Aorta (tissue), 5 donors: ENCODE measurements at places on chromosomes 2 and 18. TPM values are rescaled to one million over a fixed set of nuclear protein-coding genes. Genes with fewer than 3 reads are reported as not detected.

DNA sequence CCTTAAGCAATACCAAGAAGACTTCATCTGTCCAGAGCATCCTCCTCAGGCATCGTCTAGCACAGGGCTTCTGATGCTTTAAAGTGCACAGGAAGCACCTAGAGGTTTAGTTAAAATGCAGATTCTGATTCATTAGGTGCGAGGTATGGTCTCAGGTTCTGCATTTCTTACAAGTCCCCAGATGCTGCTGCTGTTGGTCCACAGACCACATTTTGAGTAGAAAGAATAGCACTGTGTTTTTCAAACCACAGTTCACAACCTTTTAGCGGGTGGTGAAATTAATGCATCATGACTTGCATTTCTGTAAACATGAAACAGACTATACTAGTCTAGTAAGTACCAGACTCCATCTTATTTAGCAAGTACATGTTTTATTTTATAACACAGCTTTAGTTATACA is 134.6 kb downstream of the TMEFF2 start:
- no peak for DNase-seq

DNA sequence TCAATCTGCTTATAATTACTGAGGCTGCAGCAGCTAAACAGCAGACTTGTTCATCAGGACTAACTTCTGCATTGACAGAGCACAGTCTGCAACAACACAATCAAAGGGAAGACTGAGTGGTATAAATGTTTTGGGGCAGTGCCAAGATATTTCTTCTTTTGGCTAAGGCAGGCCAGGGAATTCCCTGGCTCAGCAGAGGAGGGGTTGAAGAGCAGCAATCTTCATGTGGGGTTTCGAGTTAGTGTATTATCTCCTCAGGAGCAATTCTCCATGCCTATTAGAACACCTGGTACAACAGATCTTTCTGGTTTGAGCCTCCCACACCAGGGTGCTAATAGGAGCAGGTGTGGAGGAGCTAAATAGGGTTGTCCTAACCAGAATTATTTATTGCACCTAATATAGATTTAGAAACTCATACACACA is 103.0 kb upstream of the STK17B start:
- DNase-seq = no peak

- DNase-seq = no peak
These were observed 145.3 kb downstream of the BABAM2 start for GRCh38 chr2:28035816-28036215.

DNA sequence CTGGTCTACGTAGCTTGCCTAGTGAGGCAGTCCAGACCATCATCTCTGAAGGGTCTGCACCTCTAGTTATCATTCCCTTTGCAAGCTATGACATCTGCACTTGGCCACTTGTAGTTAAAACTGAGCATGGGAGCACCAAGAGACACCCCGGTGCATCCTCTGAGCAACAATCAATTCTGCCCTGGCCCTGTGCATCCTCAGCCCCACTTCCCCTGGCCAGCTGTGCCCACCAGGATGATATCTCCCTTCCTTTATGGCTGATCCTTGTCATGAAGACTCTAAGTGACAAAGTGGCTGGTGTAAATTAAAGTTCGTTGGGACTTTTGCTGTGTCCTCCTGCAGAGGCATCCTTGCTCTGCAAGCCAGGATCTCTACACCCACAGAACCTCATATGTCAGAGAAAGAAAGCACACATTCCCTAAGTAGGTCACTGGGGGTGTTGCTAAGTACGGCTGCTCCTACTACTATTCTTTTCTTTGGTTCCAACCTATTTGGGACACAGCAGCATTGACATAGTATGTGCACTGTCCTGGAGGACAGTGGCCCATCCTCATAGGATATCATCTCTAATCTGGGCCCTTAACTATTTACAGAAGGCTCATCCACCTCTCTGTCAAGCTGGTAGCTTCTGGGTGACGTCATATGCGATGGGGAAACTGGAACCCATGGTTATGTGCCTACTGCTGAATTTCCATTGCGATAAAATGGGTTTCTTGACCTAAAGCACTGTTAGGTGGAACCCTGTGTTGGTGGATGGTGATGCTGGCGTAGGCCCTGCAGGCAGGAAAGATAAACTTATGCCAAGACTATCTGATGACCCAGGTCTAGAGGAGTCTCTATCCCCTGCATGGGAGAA is 384.3 kb upstream of the ID2 start:
- no peak for DNase-seq

GRCh38 chr18:78433562-78433961 is 546.1 kb upstream of the SALL3 start:
- DNase-seq = no peak

DNA sequence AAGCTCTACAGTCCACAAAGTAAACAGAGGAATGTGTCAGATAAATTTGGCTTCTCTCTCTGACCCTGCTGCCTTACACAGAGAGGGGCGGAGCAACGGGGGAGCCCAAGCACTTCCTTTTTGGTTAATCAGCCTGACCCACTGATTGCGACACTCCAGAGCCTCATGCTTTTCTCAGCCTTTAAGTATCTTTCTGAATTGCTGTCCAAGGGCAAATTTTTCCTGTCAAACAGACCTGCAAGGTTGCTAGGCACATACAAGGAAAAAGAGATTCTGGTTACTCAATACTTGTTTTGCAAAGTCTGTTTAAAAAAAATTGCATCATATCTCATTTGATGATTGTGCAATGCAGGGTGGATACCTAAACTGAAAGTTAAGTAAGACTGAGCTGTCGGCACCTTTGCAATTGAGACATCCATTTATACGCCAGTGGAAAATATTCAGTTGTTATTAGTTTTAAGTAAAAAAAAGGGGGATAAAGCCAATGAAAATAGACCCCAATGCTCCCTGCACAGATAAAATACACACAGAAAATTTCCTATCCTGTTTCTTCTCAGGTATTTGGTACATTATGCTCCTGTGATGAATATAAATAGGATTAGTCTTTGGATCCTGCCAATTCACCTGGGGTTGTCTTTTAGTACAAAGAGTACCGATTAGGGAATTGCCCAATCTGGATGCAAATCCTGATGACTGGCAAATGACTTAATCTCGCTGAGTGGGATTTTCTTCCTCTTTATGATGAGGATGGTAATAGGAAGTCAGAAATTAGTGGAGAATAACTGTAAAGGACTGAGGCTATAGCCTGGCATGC is 260.2 kb upstream of the TRIB2 start:
- peak; percentile 88 for DNase-seq

DNA sequence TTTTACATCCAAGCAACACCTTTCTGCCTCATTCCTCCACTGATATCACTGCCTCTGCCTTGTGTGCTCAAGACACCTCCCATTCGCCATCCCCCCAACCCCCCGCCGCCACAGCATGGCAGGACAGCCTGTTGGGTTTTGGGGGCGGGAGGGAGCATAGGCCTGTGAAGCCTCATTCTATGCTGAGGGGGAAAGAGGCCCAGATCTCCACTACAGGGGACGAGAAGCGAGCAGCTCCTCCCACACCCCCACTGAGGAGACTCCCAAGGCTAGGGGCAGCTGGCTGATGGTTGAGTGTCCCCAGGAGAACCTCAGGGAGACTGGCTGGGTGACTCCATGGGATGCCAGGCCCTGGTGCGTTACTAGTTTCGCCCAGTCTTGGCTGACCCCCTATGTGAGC is 214.3 kb upstream of the SIX2 start:
- no peak for DNase-seq

GRCh38 chr2:173520918-173521317 is 166.2 kb downstream of the CDCA7 start:
- DNase-seq = no peak

DNA sequence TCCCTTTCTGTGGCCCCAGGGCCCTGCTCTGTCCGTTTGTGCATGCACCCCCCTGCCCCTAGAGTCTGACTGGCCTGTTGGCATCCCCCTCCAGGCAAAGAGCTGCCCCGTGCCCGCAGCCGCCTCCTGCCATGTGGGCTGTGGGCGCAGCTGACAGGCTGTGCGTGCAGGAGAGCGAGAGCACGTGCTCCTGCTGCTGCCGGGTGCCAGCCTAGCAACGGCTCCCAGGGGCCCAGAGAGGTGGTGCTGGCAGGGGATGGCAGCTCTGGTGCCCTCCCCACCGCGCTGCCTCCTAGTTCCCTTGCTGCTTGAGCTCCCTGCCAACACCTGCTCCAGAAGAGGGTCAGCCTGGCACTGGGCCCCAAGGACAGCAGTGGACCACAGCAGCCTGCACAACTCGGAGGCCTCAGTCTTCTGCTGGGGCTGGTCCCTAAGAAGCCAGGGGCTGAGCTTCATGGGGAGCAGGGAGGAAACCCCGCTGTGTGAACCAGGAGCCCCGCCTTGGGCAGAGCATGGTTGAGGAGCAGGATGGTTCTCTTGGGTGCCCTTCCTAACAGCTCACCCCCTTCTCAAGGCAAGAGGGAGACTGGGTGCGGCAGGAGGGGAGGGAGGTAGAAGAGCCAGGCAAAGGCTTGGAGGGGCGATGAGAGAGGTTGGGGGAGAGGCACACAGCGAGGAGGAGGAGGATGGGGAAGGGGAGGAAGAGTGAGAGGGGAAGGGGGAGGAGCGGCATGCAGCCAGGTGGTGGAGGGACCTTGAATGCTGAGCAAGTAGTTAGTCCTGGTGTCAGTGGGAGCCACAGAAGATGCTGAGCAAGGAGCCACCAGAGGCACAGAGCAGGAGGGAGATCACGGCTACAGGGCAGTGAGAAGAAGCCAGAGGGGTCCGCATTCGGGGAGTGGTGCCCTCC is 23.8 kb upstream of the PTMA start:
- no peak for DNase-seq

DNA sequence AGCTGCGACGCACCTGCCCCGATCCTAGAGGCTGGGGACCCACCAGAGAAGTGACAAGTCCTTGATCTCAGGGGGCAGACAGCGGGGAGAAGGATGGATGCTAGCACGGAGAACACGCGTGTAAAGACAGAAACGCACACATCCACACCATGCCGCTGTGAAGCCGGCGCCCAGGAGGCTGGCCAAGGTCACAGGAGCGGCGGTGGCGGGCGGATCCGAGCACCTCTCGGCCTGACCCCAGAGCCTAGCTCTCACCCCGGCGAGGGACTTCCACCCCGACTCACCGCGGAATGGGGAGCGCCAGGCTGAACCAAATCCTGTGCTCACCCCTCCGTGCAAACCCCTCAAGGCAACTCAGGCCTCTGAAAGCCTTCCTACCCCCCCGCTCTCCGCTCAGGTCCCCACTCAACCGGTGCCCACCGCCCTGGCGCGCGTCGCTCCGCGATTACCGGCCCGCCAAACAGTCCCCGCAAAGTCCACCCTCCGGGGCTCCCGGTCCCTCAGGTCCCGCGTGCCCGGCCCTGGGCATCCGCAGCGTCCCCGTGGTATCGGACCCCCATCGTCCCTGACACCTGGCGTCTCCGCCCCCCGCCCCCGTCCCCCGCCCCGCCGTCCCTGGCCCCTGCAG is 460 bp upstream of the LRRFIP1 start:
- DNase-seq = no peak

DNA sequence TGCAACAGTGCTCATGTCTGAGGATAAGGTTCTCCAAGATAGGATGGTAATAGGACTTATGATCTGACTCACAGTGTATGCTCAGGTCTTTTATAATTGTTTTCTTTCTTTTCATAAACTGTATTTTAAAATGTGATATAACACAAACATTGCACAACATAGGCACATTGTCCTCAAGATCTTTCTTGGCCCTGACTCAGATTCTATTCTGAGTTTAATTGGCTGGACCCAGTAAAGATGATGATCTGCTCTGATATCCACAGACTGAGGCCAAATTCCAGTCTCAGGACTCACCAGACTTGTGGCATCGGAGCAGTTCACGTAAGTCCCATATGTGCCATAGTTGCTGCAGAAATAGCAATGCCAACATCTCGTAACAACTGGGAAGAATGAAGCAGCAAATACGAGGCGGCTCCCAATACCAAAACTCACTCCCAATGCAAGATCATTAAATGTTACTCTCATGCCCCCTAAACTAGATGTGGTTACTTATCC is 448.9 kb upstream of the SLC14A2 start:
- no peak for DNase-seq

GRCh38 chr18:75216212-75216910 is 5.8 kb downstream of the TSHZ1 start:
- DNase-seq = no peak

DNA sequence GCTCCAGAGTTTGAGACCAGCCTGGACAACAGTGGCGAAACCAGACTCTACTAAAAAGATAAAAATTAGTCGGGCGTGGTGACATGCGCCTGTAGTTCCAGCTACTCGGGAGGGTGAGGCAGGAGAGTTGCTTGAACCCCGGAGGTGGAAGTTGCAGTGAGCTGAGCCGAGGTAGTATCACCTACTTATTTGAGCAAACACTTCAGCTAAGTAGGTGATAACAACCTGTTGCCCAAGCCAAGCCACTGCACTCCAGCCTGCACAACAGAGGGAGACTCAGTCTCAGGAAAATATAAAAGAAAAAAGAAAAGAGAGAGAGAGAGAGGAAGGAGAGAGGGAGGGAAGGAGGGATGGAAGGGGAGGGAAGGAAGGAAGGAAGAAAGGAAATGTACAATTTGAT is 21.3 kb downstream of the FER1L5 start:
- DNase-seq = peak; percentile 28

DNA sequence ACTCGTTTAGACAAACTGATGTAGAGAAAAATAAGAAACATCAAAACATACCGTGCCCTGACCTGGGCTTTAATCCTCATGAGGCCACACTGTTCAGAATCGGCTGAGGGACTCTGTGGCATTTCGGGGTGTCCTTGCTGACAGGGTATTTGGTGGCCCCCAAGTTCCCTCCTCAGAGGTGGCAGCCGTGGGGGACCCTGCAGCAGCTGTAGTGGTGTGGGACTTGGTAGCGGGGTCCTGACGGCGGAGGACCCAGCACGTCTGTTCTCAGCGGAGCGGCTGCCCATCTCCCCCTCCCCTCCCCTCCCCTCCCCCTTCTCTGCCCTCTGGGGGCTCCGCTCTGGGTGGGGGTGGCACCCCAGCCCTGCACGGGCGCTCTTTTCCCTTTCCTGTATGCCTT is 18.4 kb downstream of the KCNG2 start:
- DNase-seq = no peak

GRCh38 chr2:70044290-70045040 is 42.8 kb upstream of the PCBP1 start:
- no peak for DNase-seq

DNA sequence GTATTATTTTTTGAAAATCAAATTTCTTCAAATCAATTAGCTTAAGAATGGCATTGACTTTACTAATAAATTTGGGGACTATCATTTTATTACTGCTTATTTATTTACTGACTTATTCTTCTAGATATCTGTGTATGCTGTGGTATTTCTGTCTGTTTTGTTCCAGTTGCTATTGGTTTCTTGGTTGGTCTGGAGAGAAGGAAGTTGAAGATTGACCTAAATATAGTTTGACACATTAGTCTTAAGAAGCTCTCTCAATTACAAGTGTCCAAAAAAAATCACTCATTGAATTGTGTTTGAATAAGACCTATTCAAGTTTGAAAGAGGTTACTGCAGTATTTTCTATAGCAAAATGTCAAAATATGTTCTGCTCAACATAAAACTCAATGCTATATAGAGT is 153.3 kb upstream of the KYNU start:
- no peak for DNase-seq

Gene HJURP
- total RNA-seq = 1.1 TPM

Gene YIPF4
- total RNA-seq = 57.9 TPM

Gene GATA6
- 28.7 TPM for total RNA-seq

Gene PLB1
- 4.9 TPM for total RNA-seq

Gene RBMS1
- 119 TPM for total RNA-seq

Gene MAPK4
- total RNA-seq = 1.7 TPM

Gene SERPINB7
- total RNA-seq = not detected

Gene LHCGR
- 0.42 TPM for total RNA-seq

Gene COL3A1
- 673 TPM for total RNA-seq

Gene FBXO15
- 0.51 TPM for total RNA-seq

Gene C2orf76
- 11.2 TPM for total RNA-seq
